Activated naive CD8-positive, alpha-beta T cell treated with anti-CD3 and anti-CD28 coated beads, Interleukin-2, amount 50 U/mL, for 24 hours (primary cell): ENCODE measurements at places on chromosomes 2 and 18.

DNA sequence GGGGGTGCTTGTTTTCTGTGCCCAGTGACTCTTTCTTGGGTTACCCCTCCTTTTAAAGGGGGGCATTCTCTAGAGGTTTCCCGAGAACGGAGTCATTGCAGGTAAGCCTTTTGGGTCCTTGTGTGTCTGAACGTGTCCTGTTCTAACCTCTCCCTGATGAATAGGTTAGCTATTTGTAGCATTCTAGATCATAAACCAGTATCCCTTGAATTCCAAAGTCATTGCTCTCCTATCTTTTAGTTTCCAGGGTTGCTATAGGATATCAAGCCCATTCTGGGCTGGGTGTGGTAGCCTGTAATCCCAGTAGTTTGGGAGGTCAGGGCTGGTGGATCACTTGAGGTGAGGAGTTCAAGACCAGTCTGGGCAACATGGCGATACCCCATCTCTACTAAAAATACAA is 65.9 kb upstream of the YWHAQ start:
- DNase-seq: no peak

- no peak for DNase-seq
Observed at GRCh38 chr2:215431290-215431689, 4.6 kb downstream of the FN1 start.

GRCh38 chr18:23635283-23636070 is 27.2 kb downstream of the ANKRD29 start:
- no peak for DNase-seq

- DNase-seq: no peak
Observed at GRCh38 chr2:23828986-23829385, 97.9 kb downstream of the ATAD2B start.

GRCh38 chr2:157228946-157229345 is 28.6 kb upstream of the GALNT5 start:
- DNase-seq: no peak

GRCh38 chr2:170739507-170740046 is 24.4 kb downstream of the SP5 start:
- DNase-seq: no peak

GRCh38 chr2:13638181-13638580 is 921.4 kb downstream of the TRIB2 start:
- no peak for DNase-seq

- DNase-seq: no peak
Observed at GRCh38 chr2:98897746-98898145, 38.3 kb downstream of the CRACDL start.

DNA sequence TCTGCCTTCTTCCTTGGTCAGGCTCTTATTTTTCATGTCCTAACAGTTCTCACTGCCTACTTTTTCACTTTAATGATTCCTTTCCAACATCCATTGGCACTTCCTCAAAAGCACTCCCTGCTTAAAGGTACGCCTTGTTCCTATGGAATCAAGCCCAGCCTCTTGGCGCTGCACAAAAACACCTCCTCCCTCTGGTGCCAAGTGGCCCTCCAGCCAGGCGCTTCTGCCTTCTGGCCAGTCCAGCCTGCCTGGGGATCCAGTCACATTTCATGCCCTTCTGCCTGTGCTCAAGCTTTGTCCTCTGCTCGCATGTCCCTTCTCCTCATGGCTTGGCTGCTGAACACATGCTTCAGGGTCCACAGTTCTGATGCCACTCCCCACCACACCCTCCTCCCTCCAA is 6.3 kb downstream of the TPRKB start:
- DNase-seq: no peak

GRCh38 chr2:153235516-153235915 is 243.0 kb downstream of the RPRM start:
- DNase-seq: peak; percentile 8

DNA sequence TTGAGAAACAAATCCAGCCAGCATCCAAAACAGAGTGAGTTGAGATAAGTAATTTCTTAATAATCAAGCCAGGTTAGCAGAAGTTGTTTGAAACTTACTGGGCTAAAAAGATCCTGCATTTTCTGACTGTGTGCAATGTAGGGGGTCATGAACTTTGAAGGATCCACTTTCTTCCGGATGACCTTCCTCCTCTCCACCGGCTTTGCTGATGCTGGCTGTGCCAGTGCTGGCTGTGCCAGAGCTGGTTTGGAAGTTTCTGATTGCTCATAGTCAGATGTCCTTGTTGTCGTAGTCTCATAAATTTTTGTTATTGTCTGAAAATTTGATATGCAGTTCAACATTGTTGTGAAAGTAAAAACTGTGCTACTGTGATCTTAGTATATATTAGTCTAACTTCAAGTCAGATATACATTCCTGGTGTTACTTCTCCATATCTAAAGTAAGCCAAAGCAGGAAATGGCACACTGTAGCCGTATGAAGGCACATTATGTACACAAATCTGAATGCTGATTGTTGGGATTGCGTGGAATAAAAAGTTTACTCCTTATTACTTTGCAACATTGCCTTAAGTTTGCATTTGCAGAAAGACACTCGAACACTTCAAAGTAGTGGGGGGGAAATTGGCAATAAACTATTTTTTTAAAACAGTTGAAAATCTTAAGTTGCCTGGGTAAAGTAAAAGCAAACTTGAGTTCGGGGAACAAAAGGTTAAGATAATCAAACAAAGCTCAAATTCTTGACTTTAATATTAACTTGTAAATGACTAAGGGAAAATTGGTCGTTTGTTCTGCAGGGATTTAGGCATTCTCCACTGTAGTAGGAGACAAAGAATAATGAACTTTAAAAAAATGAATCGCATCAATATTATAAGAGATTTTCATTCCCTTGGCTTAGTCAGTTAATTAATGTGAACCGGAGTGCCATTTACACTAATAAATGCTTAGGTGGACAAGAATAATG is 6.4 kb downstream of the NEB start:
- DNase-seq: no peak

- no peak for DNase-seq
Observed at GRCh38 chr2:62765619-62766376, 60.3 kb downstream of the EHBP1 start.

GRCh38 chr2:64001382-64002101 is 17.7 kb downstream of the VPS54 start:
- no peak for DNase-seq

DNA sequence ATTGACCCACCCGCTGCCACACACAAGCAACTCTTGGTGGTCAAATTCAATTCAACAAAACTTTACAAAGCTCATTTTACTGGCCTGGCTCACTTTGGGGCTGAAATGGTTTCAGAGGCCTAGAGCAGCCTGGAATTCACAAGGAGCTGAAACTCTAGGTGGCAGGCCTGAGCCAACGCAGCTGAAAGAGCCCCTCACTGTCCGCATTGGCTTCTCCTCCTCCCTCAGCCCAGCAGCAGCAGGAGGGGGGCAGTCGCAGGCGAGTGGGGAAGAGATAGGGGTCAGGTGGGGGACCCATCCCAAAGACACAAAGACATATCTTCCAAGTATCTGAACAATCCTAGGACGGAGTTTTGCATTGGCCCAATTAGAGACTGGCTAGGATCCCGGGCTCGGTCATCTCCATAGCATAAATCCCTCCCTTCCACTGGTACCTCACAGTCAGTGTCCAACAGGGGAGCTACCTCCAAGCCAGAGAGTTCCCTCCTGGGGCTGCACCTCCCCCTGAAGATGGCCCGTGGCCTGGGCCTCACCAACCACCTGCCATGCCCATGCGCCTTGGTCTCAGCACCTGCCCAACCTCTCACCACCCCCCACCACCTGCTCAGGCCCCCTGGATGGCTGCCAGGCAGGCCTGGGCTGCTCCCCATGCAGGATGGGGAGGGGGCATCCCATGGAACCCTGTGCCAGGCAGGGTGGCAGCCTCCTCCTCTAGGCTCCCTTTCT is 113.4 kb downstream of the ZBTB7C start:
- no peak for DNase-seq

DNA sequence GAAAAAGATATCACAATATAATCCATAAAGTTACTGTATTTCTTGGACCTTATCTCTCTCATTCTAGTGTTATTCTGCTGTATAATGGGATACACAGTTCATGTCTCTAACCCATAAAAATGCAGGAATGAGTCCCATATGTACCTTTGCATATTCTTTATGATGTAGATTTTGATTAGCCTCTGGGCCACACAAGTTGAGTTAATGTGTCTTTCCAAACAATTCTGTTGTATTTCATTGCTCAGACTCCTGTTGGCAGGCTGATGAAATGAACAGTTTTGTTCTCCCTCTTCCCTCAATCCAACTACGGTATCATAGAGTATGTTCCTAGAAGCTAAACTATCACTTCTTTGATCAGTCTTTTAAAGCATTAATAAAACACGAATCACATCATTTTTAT is 113.2 kb upstream of the SATB2 start:
- DNase-seq: no peak

DNA sequence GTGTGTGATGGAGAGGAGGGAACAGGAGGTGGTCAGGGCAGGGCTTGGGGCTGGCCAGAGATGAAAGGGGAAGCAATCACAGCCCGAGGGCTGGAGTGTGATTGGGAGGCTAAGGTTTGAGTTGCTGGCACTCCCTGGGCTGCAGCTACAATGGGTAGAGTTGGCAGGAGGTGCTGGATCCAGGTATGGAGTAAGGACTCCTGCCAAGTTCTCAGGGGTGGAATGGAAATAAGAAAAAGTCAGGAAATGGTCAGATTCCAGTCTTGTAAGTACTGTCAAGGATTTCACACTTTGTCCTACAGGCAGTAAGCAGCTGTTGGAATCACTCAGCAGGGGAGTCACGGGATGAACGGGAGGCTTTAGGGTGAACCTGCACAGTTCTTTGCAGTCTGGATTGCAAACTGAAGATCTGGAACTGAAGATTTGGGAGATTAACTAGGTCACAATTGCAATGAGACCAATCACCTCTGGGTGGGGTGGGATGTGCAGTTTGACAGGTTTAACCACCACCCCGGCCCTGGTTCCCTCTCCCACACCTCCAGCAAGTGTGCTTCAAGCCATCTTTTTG is 10.9 kb upstream of the INPP5D start:
- DNase-seq: no peak

GRCh38 chr2:46239847-46240181 is 57.4 kb upstream of the EPAS1 start:
- peak; percentile 41 for DNase-seq

GRCh38 chr18:25497151-25497794 is 145.3 kb upstream of the ZNF521 start:
- no peak for DNase-seq

- DNase-seq: no peak
Observed at GRCh38 chr18:35131387-35132020, 90.3 kb downstream of the MAPRE2 start.

DNA sequence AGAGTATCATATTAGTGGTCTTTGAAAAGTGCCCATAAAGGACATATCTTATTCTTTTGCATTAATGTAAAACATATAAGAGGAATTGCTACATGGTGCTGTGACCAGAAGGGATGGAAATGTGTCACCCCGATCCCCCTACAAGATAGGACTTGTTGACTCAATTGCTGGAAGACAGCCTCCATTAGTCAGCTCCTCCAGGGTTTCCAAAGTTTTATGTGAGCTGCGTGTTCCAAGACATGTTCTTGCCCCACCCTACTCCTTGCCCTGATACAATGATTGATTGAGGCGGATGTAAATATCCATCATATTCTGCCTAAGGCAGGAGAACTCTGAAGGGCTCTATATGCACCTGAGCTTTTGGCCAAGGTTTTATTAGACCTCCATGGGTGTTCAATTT is 541.0 kb upstream of the ZEB2 start:
- no peak for DNase-seq

DNA sequence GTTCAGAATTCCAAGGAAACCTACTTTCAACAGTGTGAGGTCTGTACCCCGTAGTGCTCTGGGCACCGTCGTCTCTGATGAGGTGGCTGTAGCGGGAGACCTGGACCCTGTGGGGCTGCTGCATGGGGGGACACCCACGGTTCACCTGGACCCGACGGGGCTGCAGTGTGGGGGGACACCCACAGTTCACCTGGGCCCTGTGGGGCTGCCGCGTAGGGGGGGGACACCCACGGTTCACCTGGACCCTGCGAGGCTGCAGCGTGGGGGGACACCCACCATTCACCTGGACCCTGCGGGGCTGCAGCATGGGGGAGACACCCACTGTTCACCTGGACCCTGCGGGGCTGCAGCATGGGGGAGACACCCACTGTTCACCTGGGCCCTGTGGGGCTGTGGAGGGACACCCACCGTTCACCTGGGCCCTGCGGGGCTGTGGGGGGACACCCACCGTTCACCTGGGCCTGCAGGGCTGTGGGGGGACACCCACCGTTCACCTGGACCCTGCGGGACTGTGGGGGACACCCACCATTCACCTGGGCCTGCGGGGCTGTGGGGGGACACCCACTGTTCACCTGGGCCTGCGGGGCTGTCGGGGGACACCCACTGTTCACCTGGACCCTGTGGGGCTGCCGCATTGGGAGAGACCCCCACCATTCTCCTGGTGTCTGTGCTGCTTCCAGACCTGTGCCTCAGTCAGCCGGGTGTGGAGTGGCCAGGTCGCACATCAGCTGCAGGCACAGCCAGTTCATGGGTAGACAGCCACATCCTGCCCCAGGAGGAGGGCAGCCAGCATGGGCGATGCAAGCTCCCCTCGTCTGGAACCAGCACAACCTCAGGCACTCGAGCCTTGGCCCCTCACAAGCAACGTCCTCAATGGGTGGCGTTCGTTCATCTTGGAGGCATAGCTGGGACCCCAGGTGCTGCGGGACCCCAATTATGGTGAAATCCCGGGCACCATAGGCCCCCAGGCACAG is 114.5 kb downstream of the TMEM18 start:
- DNase-seq: no peak

DNA sequence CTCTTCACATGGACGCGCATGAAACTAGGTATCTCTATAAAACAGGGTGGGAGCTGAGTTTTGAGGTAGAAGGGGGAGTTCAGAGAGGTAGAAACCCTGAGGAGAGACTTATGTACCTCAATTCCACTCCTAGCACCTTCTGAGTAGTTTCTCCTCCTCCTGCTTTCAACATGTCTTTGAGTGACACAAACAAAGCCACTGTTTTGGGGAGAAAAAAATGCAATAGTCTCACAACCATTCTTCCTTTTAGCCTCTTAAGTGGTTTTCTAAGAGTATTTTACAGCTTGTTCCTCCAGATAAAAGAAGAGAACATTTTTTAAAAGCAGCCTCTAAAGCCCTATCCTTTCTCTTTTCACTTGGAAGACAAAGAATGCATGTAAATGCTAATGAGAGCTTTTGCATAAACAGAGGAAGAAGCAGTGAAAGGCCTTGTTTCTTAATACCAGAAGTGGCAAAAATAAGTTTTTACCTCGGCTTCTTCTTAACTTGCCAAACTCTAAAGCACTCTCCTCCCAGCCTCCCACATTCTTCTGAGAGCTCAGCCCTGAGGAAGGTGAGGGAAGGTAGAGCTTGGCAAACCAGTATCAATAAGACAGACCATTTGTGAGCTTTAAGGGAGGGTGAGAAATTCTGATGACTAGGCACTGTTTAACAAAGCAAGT is 1304.4 kb upstream of the ACVR2A start:
- no peak for DNase-seq
